ENCODE measurements at places on chromosomes 3 and 15.

- no peak for DNase-seq
These were observed 28.5 kb downstream of the ACSBG1 start for GRCh38 chr15:78205856-78206255.

- DNase-seq = no peak
These were observed 22.2 kb upstream of the NRROS start for GRCh38 chr3:196617256-196617655.

GRCh38 chr3:145817870-145818483 is 343.0 kb downstream of the PLOD2 start:
- no peak for DNase-seq

- no peak for DNase-seq
These were observed 55.4 kb downstream of the ABHD2 start for GRCh38 chr15:89143503-89144162.

DNA sequence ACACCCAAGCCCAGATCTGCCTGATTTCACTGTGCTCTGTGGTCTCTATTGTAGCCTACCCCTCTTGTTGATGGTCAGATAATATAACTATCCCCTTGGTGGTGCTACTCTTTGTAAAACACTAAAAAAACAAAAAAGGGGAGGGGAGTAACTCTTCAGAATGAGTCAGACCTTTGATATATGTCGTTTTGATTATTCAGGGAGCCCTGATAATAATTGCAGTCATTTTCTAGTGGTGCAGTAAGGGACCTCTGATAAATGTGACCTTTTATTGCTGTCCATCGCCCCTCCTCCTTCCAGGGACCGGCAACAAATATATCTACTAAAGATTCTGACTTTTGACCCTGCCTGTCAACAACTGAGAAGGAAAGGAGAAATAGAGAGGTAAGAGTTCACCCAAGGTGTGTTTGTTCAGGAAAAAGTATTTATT is 45.1 kb upstream of the MAGI1 start:
- DNase-seq = no peak

All from transverse colon (tissue), 4 donors.